IMR-90 (cell line): ENCODE measurements at places on chromosomes 12 and 14. TPM values are rescaled to one million over a fixed set of nuclear protein-coding genes. Genes with fewer than 3 reads are reported as not detected.

DNA sequence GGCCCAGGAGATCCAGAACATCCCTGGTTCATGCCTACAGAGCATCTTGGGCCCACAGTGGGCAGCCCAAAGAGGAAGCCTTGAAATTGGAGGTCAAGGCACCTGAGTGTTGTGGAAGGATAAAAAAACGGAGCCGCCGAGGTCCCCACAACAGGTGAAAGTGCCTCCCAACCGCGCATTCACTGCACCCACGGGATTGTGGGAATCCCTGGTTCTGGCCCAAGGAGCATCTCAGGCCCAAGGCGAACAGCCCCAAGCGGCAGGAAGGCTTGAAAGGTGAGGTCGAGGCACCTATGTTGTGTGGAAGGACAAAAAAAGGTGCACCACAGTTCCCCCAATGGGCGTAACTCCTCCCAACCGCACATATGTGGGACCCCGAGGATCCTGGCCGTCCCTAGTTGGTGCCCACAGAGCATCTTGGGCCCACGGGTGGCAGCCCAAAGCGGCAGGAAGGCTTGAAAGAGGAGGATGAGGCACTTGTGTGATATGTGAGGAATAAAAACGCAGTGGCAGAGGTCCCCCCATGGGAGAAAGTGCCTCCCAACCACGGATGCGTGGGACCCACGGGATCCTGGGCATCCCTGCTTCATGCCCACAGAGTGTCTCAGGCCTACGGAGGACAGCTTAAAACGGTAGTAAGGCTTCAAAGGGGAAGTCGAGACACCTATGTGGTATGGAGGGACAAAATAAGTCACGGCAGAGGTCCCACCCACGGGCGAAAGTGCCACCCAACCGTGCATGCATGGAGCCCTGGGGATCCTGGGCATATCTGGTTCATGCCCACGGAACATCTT is 583.9 kb downstream of the ALG10 start:
- H3K4me1 ChIP-seq, result no peaks in the 10 kb centered on the region
- no peaks in the 10 kb centered on the region for H3K36me3 ChIP-seq
- no peak for DNase-seq
- no peak overlapping the region for H3K4me3 ChIP-seq

GRCh38 chr14:100708425-100709288 is 18.0 kb upstream of the DLK1 start:
- DNase-seq, result peak; percentile 22
- no peak overlapping the region for H3K4me3 ChIP-seq
- H3K4me1 ChIP-seq, result no peaks in the 10 kb centered on the region; the same call in 1 of the 2 replicates
- no peak overlapping the region for H3K27ac ChIP-seq
- H3K36me3 ChIP-seq, result no peaks in the 10 kb centered on the region

GRCh38 chr14:81170829-81171195 is 49.9 kb downstream of the GTF2A1 start:
- no peak overlapping the region for H3K4me3 ChIP-seq
- no peaks in the 10 kb centered on the region for H3K36me3 ChIP-seq
- no peak overlapping the region for H3K27ac ChIP-seq
- H3K4me1 ChIP-seq, result peaks cover 9% of the 10 kb centered on the region; the same call in 1 of the 2 replicates
- H3K27me3 ChIP-seq, result no peaks in the 10 kb centered on the region

The IL31 gene
- not detected in 2 replicates for total RNA-seq

The STON2 gene
- total RNA-seq, result not detected in 2 replicates

The ACOT6 gene
- total RNA-seq, result not detected in 2 replicates

GRCh38 chr12:50018968-50019367 is 6.3 kb downstream of the RACGAP1 start:
- peak overlapping the region; percentile 37; the same call in 1 of the 2 replicates for H3K27ac ChIP-seq
- H3K4me1 ChIP-seq, result peaks cover 6% of the 10 kb centered on the region
- no peak overlapping the region for H3K4me3 ChIP-seq
- H3K36me3 ChIP-seq, result 0 out of 2 replicates have a peak, but pooled peaks cover 3% of the 10 kb centered on the region
- no peaks in the 10 kb centered on the region for H3K27me3 ChIP-seq
- no peak for DNase-seq

GRCh38 chr14:99023371-99023770 is 248.6 kb downstream of the BCL11B start:
- H3K27me3 ChIP-seq, result no peaks in the 10 kb centered on the region
- H3K4me3 ChIP-seq, result no peak overlapping the region
- DNase-seq, result no peak
- H3K4me1 ChIP-seq, result no peaks in the 10 kb centered on the region
- no peak overlapping the region for H3K27ac ChIP-seq
- no peaks in the 10 kb centered on the region for H3K36me3 ChIP-seq

The DHRS2 gene
- total RNA-seq, result under 0.01 and 0.18 TPM in 2 replicates

- H3K27ac ChIP-seq, result peak overlapping the region; percentile 68
- peak; percentile 35 for DNase-seq
- no peaks in the 10 kb centered on the region for H3K36me3 ChIP-seq
- H3K4me1 ChIP-seq, result peaks cover 8% of the 10 kb centered on the region
- H3K4me3 ChIP-seq, result no peak overlapping the region
- no peaks in the 10 kb centered on the region for H3K27me3 ChIP-seq
Measured at GRCh38 chr12:76010732-76011458, 20.7 kb downstream of the PHLDA1 start.

The DEGS2 gene
- total RNA-seq, result not detected in 2 replicates

- peak; percentile 16 for DNase-seq
- peak overlapping the region; percentile 77 for H3K27ac ChIP-seq
- H3K4me3 ChIP-seq, result peak overlapping the region; percentile 97
- H3K27me3 ChIP-seq, result no peaks in the 10 kb centered on the region
- H3K36me3 ChIP-seq, result no peaks in the 10 kb centered on the region
Measured at GRCh38 chr12:8698132-8698851, 501 bp downstream of the RIMKLB start.

DNA sequence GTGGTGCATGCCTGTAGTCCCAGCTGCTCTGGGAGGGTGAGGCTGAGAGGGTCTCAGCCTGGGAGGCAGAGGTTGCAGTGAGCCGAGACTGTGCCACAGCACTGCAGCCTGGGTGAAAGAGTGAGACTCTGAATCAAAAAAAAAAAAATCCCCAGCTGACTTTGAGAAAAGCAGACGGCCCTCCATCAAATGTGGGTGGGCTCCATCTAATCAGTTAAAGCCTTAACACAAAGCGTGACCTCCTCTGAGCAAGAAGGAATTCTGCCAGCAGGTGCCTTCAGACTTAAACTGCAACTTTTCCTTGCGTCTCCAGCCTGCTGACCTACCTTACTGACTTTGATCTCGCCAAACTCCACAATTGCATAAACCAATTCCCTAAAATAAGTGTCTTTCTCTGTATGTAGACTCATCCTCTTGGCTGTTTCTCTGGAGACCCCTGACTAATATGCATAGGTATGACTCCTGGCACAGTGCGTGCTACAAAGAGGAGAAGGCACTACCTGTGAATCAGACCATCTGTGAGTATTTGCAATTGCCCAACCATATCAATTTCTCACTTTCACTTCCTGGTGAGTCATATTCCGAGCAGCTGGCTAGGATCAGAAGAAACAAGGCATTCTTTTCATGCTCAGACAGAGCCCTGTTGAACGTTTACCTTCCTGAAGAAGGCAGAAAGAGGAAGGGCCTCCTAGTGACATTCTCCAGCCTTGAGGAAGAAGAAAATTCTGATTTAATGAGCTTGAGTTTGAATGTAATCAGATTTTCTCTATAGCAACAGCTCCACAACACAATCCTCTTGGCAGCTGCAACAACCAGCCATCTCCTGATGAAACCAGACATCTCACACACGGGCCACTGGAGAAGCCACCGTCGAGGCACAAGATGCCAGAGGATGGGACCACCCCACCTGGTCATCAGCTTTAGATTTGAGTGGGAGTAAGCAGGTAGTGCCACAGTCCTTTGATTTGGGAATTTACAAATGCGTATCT is 54.3 kb downstream of the CLMN start:
- no peaks in the 10 kb centered on the region for H3K27me3 ChIP-seq
- DNase-seq, result peak; percentile 93
- no peak overlapping the region for H3K4me3 ChIP-seq
- peaks cover 5% of the 10 kb centered on the region; the same call in 1 of the 2 replicates for H3K4me1 ChIP-seq
- peak overlapping the region; percentile 59; the same call in 1 of the 2 replicates for H3K27ac ChIP-seq
- H3K36me3 ChIP-seq, result no peaks in the 10 kb centered on the region
